ENCODE measurements at places on chromosomes 3 and 15. TPM values are rescaled to one million over a fixed set of nuclear protein-coding genes. Genes with fewer than 3 reads are reported as not detected.

CADM2 gene
- total RNA-seq: 2.8 TPM

HYAL1 gene
- total RNA-seq: not detected

STAB1 gene
- not detected for total RNA-seq

CAPN3 gene
- 0.43 TPM for total RNA-seq

RLBP1 gene
- total RNA-seq: not detected

RBPMS2 gene
- total RNA-seq: 0.48 TPM

CMSS1 gene
- 39.3 TPM for total RNA-seq

PRSS50 gene
- not detected for total RNA-seq

PLCB2 gene
- 2.4 TPM for total RNA-seq

PRR23B gene
- total RNA-seq: not detected

HRG gene
- not detected for total RNA-seq

FETUB gene
- total RNA-seq: not detected

MNS1 gene
- 0.66 TPM for total RNA-seq

ARL14 gene
- total RNA-seq: 1.4 TPM

TRIM71 gene
- total RNA-seq: not detected

TRPM7 gene
- 26.4 TPM for total RNA-seq

MYO5C gene
- total RNA-seq: 0.06 TPM

GRAMD1C gene
- total RNA-seq: 0.23 TPM

PLSCR5 gene
- not detected for total RNA-seq

PLSCR2 gene
- not detected for total RNA-seq

NANOGP8 gene
- total RNA-seq: not detected

TMEM207 gene
- total RNA-seq: not detected

PDZRN3 gene
- total RNA-seq: 3.4 TPM

LRRC3B gene
- total RNA-seq: not detected

LRRN1 gene
- total RNA-seq: 1.6 TPM

KBTBD13 gene
- not detected for total RNA-seq
